ENCODE measurements at places on chromosomes 12 and 14.

- no peak for DNase-seq
Measured at GRCh38 chr12:94380507-94380906, 79.2 kb downstream of the CEP83 start.

GRCh38 chr12:110281549-110282299 is 677 bp downstream of the ATP2A2 start:
- no peak for DNase-seq

DNA sequence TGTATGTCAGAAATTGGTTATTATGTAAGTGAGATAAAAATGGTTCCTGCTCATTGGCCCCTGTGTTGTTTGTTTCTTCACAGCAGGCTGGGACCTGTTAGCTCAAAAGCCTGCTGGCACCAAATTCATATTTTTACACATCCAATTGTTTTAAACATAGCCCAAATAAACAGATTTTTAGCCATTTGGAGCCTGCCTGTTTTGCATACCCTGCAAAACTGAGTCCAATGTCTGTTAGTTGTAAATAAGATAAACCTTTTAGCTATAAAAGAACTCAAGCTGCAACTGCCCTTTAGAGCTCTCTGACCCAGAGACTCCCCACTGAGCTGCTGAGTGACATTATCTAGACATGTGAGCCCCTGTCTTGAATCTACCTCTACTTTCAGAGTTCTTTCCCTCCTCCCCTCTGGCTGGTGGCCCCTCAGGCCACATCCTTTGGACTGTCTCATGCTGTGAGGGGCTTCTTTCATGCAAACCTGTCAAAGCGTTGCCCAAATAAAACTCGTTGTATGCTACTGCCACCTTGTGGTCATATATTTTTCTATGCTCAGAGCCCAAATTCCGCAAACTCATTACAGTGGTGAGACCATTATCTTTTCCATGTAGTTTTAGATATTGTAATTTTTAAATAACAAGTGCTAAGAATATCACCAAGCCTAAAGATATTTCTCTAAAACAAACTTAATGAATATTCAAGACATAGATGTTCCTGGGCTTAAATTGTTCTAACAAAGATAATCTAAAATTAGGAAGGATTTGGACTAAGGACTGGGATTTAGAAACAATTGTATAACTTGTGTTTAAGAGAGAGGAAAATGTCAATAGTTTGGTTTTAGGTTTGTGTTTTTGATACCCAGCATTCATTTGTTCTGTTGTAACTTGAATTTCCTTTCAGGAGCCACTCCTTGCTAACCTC is 337.9 kb downstream of the AACS start:
- DNase-seq, result no peak

DNA sequence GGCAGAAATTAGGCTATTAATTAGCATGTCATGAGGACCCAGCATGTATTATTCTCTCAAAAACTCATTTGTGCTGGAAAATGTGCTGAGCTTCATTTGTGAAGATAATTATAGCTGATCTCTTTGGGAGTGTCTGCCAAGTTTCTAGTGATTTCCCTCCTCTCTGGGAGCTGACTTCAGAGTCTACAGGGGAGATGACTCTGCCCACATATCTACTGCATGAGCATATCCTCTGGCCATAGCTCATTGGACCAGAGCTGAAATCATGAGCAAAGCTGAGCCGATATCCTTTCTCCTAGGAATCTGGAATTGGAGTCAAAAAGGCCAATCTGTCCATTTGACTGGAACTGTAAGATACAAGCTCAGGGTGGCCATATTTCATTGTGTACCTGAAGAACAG is 5.9 kb downstream of the CCDC198 start:
- DNase-seq, result no peak

DNA sequence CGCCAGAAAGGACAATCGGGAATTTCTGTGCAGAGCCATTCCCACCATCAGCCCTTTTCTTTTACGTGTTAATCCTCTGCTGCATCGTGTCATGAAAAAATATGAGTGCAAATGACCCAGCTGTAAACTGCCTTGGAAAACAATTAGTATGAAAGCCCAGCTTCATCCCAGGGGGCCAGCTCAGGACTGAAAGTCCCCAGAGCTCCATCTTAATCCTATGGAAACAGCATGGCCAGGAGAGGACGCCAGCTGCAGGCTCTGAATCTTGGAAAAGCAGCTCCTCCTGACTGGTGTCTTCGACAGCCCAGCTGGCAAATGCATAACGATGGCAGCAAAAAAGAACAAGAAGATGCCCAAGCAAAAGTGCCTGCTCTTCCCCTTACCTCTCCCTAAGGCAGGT is 191.5 kb downstream of the NTF3 start:
- DNase-seq, result no peak

- no peak for DNase-seq
Measured at GRCh38 chr12:90299121-90299520, 590.5 kb upstream of the ATP2B1 start.

GRCh38 chr12:98406378-98406777 is 109.0 kb upstream of the TMPO start:
- no peak for DNase-seq

DNA sequence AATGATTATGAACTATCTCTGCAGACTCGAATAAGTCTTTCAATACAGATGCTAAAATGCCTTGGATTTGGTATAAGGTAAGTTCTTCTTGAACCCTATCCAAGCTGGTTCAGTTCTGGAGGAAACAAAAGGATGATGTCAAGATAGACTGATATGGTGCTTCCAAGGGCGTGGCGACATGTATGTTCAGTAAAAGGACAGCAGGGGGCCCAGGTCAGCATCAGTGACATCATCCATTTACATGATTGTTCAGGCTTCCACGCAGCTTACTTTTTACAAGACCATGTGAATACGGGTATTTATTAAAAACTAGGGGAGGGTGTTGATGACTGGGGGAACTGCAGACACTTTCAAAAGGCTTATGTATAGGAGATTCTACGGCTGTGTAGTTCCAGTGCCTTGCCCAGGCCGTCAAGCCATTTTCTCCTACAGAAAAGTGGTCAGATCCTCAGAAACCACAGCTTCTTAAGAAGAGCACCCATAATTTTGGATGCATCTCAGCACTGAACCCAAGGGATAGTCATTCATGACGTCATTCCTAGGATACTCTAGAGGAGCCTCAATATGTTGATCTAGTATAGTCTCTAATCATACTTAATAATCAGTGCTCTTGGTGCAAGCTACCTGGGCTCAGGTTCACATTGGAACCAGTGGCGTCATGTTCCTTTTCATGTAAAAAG is 527.7 kb downstream of the FUT8 start:
- DNase-seq, result no peak

DNA sequence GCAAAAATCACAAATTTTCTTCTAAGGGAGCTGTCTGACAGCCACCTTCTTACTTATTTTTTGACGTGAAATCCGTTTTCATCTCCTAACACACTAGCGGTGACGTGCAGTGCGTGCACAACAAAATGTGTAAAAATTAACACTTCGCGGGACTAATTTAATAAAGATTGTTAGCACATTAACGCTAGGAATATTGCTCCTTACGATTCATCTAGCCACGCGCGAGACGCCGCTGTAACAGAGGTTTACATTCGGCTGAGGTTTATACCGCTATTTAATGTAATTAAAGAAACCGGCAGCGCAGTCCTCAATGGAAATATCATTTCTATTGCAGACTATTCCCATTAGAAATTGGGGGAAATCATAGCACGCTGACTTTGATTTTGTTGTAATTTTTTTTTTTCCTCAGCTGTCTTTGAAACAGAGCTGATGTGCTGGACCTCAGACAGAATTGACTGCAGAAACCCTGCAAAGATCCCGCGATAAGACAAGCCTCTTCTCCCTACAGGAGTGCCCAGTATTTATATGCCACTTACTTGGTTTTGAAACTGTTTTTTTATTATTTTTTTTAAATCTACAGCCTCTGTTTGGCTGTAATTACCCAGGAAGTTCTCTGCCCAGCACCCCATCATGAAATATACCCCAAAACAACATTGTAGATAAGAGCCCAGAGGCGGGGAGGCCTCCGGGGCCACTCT is 31.2 kb downstream of the BCL11B start:
- no peak for DNase-seq

DNA sequence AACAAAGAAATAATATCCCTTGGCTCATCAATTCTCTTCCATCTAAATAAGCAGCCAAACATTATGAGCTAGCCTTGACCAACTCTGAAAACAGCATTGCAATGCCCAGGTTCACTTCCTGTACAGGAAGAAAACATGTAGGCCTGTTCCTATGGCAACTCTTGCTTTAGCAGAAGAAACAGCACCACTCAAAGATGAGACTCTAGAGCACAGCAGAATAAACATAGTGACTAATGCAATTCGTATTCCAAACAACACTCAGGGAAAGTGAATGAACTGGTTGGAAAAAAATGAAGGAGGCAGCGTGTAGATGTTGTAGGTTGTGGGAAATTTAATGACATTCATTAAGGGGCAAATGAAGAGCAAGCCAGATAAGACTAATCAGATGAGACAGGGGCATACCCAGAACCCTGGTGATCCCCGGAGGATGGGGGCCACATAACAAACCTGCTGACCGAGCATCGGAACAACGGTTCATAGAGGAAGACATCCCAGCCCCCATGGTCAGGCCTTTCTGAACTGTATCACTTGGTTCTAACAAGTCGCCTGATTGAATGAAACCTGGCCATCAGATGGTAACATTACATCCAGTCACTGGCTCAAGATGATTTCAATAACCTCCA is 9.0 kb downstream of the ARHGDIB start:
- no peak for DNase-seq
